ENCODE measurements at places on chromosomes 16 and 17.

- no peak for DNase-seq
Measured at GRCh38 chr16:83116274-83116892, 489.6 kb downstream of the CDH13 start.

DNA sequence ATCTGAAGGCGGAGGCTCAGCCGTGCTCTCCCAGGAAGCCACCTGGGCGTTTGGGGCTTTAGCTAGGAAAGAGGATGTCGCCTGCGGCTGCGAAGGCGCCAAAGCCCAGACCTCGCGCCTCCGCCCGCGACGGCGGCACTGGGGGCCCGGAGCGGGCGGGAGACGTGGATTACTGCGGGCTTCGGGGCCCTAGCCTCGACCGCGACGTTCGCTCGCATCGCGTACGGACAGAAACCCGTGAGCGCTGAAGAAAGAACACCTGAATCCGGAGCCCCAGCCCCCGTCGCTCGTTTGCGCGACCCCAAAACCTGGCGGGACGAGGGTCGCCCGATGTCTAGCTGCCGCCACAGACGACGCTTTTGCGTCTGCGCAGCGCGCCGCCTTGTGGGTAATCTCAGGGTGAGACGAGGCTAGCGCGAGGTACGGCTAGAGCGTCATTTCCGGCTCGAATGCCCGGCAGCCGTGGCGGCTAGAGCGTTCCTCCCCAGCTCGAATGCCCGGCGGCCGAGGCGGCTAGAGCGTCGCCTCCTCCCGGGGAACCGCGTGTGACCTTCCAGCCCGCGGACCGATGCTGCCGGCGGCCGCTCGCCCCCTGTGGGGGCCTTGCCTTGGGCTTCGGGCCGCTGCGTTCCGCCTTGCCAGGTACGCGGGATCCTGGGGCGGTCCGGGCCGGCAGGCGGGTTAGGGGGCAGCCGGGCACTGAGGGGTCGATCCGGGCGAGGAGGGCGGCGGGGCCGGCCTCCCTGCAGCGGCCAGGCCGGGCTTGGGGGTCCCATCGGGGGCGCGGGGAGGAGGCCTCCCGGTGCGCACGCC is at the start of gene MRPL12:
TSS of gene MRPL12 (plus strand) at position 434 of the 813 bp plus-strand sequence. CDS start at position 569, 135 bp downstream.
- DNase-seq = peak; percentile 63

DNA sequence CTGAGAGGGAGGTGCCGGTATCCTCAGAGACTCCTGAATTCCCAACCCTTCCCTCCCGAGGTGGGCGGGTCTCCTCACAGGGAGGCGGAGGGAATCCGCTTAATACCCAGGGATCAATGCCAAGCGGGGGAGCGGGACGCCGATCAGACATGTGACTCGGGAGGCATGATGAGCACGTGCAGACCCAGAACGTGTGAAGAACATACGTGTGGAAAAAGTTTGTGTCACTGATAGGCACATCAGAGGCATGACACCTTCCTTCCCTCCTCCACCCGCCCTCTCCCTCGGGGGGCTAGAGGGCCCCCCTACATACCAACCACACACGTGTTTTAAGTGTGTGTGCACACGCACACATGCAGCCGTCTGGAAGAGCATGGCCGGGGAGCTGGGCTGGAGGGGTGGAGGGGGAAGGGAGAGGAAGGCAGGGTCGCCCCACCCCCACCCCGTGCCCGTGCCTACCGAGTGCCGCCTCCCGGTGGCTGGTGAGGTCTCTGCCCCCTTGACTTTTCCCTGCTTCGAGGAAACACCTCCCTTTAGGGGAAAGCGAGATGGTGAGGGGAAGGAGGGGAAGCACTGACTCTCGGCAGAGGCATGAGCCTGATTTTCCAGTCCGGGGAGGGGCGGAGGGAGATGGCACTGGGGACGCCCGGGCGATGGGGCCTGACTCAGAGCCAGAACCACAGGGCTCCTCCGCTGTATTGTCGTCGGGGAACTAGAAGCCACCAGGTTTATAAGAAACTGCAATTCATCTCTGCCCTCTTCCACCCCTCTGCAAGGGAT is 12.1 kb upstream of the TBX21 start:
- no peak for DNase-seq

- DNase-seq = no peak
Measured at GRCh38 chr17:47967607-47968252, 3.2 kb upstream of the CDK5RAP3 start.

GRCh38 chr17:57684711-57685498 is 60.2 kb downstream of the CCDC182 start:
- no peak for DNase-seq

DNA sequence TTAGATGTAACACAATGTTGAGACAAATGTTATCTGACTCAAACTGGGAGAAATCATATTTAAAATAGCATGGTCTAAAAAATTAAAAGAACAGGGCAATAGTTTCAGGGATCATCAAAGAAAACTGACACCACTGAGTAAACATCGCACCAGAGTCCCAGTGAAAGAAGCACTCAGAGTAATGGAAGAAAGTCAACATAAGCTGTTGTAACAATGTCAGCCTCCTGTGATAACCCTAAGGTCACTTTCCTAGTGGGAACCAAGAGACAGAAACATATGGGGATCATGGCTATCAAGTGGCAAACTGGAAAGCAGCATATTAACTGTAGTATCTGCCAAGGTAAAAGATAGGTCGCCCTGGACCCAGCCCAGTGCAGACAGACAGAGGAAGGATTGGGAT is 160.8 kb downstream of the CA10 start:
- no peak for DNase-seq

GRCh38 chr17:41959336-41960095 is 7.1 kb upstream of the CNP start:
- no peak for DNase-seq

- DNase-seq = peak; percentile 36
Measured at GRCh38 chr16:676913-677312, 1.4 kb downstream of the RHBDL1 start.

GRCh38 chr17:44033861-44034408 is 19.2 kb upstream of the TMEM101 start:
- DNase-seq = no peak

DNA sequence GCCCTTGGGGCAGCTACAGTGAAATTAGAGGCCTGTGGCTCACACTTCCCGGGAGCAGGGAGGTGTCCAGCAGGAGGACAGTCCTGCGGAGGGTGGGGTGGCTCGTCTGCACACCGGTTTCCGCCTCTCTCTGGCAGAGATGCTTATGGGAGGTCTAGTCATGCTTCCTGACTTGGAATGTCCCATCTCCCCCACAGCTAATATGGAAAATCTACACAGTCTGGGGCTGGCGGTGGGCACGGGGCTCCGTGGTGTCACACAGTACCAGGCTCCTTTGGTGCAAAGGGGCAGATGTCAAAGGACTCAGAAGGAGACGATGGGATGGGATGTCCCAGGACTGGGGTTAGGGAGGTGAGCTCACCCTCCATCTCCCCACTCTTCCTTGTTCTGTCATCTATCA is 44.1 kb upstream of the DOC2B start:
- no peak for DNase-seq

DNA sequence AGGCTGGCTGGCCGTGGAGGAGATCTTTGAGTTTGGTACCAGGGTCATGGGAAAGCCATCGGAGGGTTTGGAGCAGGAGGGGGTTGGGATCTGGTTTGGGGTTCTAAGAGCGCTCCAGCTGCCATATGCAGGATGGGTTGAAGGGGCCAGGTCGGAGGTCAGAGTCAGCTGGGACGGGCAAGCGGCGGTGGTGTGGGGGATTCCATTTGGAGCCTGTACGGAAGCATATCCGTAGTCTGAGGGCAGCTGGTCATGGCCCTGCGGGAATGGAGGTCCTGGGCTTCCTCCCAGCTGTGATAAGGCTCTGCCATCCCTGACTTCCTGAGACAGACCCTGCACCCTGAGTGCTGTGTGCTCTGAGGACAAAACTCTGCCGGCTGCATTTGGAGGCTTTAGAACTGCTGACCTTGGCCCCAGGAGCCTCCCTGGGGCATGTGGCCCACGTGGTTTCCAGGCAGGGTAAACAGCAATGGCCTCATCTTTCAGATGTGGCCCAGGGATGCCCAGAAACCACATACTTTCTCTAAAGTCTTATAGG is 46.5 kb downstream of the ATP2C2 start:
- DNase-seq = no peak

DNA sequence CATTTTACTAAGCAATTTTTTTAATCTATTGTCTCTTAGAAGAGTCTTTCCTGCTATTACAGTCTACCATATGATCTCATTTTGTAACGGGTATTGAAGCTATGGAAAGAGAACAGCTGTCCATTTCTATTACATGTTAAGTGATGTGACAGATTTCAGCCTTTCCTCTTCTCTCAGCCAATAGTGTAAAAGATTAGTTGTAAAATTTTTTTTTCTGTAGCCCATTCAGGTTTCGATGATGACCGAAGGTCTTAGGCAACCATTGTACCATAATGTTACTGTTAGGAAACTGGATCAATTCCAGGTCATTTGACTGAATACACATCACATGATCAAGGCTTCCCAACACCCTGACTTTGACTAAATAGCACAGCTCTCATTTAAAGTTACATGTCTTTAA is 147.6 kb upstream of the HLF start:
- no peak for DNase-seq

- DNase-seq = no peak
Measured at GRCh38 chr16:19481769-19482168, 40.1 kb downstream of the GDE1 start.

GRCh38 chr17:40559954-40560591 is 5.2 kb downstream of the CCR7 start:
- peak; percentile 64 for DNase-seq

DNA sequence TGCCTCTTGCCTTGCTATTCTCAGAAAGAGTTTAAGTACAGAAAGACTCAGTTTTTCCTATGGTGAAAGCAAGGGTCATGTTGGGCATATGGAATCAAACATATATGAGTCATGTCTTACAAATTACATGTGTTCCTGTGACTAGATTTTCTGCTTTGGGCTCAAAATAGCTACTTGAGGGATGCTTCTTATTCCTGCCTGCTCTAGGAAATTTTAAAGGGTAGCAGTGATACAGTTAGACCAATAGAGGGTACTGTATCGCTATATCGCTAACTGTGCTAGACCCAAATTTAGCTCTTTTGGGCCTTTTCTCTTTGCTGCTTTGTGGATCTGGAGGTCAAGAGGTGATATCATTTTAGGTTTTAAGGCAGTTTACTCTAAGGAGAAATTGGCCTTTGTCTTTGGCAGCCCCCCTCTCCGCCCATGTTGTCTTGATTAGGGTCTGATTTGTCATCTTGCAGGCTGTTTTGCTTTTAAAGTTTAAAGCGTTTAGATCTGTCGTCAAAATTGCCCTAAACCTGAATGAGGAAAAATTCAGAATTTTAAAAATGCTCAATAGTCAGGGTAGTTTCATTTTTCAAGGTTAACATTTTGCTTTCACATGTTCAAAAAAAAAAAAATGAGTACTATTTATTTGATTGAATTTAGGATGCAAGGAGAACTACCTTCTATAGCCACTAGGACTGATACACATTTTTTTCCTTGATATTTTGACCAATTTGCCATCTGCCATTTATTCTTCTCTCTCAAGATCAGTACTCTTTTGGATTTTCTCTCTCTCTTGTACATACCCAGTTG is 8.8 kb downstream of the NFATC3 start:
- no peak for DNase-seq

DNA sequence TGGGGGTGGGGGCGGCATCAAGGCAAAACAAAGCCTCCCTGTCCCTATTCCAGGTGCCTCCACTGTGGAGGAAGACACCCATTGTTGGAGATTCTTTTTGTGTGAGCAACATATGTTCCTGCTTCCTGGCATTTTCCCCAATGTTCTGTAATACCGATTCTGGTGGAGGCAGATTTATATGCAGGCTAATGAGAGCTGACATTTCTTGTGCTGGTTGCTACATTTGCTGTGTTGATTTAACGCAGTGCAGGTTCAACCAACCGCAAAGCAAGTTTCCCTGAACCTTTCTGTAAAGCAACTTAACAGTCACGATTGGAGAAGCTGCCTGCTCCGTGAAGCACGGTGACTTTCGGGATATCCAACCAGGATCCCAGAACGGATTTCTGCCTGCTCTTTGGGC is 260.5 kb downstream of the CBLN1 start:
- DNase-seq = no peak

DNA sequence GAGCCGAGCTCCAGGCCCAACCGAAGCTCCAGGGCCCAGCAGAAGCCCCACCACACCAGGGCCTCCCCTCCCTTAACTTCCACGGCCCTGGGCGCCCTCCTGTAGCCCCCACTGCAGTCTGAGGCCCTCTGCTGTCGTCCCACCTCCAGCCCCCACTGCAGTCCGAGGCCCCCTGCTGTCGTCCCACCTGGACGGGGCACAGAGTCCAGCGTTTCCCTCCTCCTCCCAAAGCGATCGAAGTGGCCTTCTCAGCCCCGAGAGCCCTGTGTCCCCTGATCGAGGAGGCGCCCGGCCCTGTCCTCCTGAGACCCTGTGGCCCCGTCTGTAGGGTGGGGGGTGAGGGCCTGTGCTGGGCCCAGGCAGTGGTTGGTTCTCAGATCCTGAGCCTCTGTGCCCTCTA is 25.8 kb upstream of the CACNA1H start:
- DNase-seq = no peak

DNA sequence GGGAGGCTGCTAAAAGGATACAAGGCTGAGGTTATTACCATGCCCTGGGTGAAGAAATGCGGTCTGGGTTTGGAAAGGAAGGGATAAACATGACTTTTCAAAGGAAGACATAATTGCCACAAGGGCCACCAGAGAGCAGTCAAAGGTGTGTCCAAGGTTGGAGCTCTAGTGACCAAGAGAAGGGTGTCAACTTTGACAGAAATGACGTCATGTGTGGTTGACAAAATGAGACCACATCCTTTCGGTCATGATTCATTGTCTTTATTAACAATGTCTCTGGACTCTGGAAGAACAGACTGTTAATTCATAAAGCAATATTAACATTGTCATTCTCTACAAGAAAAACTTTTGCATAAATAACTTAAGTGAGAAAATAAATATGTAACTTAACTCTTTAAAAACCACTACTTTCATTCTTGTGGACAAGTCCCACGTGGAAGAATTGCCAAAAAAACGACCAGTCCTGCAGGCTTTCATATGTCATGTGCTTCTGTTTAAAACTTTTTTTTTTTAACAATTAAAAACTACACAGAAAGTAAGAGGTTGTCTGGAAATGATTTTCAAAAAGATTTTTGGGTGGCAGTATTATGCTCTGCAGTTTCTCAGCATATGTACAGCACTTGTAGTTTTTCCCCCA is 5.0 kb downstream of the SOST start:
- DNase-seq = no peak

DNA sequence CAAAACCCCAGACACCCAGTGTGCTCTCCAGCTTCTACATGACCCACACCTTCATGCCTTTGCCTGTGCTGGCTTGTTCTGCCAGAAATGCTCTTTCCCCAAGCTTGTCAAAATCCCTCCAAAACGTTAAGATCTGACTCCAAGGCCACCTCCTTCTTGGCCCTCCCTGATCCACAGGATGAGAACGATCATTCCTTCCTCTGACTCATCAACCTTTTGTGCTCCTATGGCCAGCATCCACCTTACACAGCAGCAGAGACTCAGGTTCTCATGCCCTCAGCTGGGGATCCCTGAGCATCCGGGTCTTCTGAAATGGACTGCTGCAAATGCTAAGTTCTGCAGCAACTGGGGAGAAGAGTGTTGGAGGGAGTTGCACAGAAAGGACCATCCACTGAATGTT is 2.9 kb downstream of the ZBTB4 start:
- no peak for DNase-seq

Measured in NCI-H1436 treated with DMSO at 0.1 percent for 48 hours (cell line).